ENCODE measurements at places on chromosomes 6 and 20. TPM values are rescaled to one million over a fixed set of nuclear protein-coding genes. Genes with fewer than 3 reads are reported as not detected.

C20orf202 gene
- total RNA-seq, result not detected

HCRTR2 gene
- total RNA-seq, result not detected

CALHM6 gene
- not detected for total RNA-seq

SYCP2 gene
- 0.41 TPM for total RNA-seq

RBM24 gene
- 9.3 TPM for total RNA-seq

IP6K3 gene
- 0.80 TPM for total RNA-seq

RAET1G gene
- total RNA-seq, result 9.8 TPM

AARS2 gene
- 5.8 TPM for total RNA-seq

NECAB3 gene
- 12.3 TPM for total RNA-seq

MAP7 gene
- 21.6 TPM for total RNA-seq

NMBR gene
- not detected for total RNA-seq

GLP1R gene
- total RNA-seq, result not detected

LGSN gene
- total RNA-seq, result 2.3 TPM

GSTA4 gene
- total RNA-seq, result 8.4 TPM

EMILIN3 gene
- 0.39 TPM for total RNA-seq

ZSWIM3 gene
- total RNA-seq, result 1.5 TPM

ANKRD60 gene
- not detected for total RNA-seq

MROH8 gene
- 1.7 TPM for total RNA-seq

SYTL3 gene
- total RNA-seq, result 1.3 TPM

CRYBG1 gene
- 0.74 TPM for total RNA-seq

LTA gene
- total RNA-seq, result not detected

TP53TG5 gene
- total RNA-seq, result not detected

CCND3 gene
- 186 TPM for total RNA-seq

TRIM40 gene
- not detected for total RNA-seq
